EH (cell line): ENCODE measurements at places on chromosomes 4 and X.

GRCh38 chr4:7763106-7763505 lies 176.6 kb downstream of the AFAP1 start:
- DNase-seq: no peak

- peak; percentile 3 for DNase-seq
These were observed 1883.4 kb downstream of the STIM2 start for GRCh38 chr4:28744066-28744465.

- DNase-seq: no peak
These were observed 233.6 kb upstream of the WDFY3 start for GRCh38 chr4:85200106-85200505.

- no peak for DNase-seq
These were observed 190.9 kb upstream of the BANK1 start for GRCh38 chr4:101599620-101600019.

- DNase-seq: no peak
These were observed 3.4 kb upstream of the INTU start for GRCh38 chr4:127629371-127629770.

GRCh38 chr4:86243750-86244149 lies 116.1 kb downstream of the MAPK10 start:
- DNase-seq: no peak

GRCh38 chr4:185865901-185866328 lies 53.9 kb upstream of the SORBS2 start:
- DNase-seq: peak; percentile 73

DNA sequence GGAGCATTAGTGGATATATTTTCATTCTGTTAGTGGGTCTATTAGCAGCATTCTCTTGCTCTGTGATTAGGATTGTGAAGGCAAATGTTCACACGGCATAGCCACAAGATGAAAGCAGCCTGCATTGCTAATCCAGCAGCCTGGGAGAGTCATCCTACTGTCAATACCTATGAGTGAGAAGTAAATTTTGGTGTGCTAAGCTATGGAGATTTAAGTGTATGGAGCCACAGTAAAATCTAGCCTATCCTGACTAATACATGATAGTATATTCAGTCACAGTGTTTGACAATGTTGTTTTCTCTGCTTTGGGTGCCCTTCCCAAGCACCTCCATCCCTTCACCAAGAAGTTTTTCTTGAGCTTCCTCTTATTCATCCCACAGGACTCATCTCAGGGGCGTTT lies 47.2 kb upstream of the TMPRSS11F start:
- DNase-seq: no peak

DNA sequence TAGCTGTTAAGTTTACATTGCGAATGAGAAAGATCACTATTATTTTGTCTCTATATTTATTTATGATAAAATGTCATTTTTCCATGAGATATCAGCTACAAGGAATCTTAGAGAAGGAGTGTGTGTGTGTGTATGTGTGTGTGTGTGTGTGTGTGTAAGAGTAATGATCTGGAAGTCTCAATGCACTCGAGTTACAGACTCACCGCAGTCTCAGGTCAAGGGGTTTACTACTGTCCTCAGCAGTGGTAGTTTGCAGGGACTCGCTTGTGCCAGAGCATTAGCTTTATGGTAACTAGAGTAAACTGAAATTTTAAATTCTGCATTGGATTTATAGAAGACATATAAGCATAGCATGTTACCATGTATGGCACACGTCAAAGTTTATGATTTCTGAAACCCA lies 30.8 kb downstream of the LRP2BP start:
- DNase-seq: no peak

- peak; percentile 79 for DNase-seq
These were observed 20.9 kb upstream of the RAB40A start for GRCh38 chrX:103540145-103540544.

GRCh38 chrX:97849951-97850350 lies 966.2 kb downstream of the RPA4 start:
- no peak for DNase-seq

DNA sequence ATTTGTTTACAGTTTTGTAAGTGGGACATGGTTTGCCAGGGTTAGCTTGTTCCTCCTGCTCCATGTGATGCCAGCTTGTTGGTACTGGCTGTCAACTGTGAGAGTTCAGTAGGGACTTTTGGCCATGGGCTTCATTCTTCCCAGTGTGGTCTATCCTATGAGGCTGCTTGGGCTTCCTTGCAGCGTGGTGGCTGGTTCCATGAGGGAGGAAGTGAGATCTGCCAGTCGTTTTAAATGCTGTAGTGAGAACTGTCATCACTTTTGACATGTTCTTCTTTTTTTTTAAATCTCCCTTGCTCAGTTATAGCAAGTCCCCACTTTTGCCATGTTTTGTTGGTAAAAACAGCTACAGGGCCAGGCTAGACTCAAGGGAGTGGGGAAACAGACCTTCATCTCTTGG lies 15.9 kb downstream of the NSD2 start:
- DNase-seq: no peak

- DNase-seq: no peak
These were observed 25.1 kb upstream of the PRDM8 start for GRCh38 chr4:80172203-80172602.

GRCh38 chr4:88012647-88013046 lies 5.2 kb downstream of the PKD2 start:
- DNase-seq: no peak

GRCh38 chrX:74160358-74160757 lies 143.6 kb upstream of the ZCCHC13 start:
- DNase-seq: no peak

GRCh38 chrX:92270936-92271855 lies 492.0 kb downstream of the PCDH11X start:
- DNase-seq: no peak

DNA sequence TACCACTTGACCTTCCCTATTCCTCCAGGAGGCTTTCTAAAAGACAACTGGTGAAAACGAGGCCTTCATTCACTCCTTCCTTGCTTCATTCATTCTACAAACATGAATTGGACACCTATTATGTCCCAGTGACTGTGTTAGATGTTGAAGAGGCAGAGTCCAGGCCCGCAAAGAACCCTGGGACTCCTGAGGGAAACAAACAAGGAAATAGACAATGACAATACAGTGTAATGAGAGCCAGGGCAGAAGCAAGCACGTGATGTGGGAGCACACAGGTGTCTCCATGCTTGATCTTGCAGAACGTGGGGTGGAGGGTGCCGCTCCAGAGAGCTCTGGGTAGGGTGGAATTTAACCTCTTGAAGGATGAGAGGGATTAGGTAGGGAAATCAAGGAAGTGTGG lies 137.6 kb upstream of the KLF3 start:
- no peak for DNase-seq

DNA sequence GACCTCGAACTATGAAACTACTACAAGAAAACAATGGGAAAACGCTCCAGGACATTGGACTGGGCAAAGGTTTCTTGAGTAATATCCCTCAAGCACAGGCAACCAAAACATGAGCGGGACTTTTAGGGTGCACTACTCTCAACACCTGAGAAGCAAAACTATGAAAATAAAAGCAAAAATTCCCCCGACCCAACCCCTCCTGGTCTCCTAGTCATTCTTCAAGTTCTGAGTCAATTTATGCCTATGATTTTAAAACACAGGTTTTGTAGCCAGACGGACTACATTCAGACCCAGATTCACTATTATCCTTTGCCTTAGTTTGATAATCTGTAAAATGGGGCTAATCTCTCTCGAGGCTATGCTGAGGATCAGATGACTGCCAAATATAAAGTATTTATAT lies 97.0 kb downstream of the SOWAHB start:
- no peak for DNase-seq

GRCh38 chr4:47531954-47532321 lies 46.9 kb downstream of the ATP10D start:
- DNase-seq: no peak

- DNase-seq: no peak
These were observed 104.6 kb upstream of the BMPR1B start for GRCh38 chr4:94653095-94653649.

DNA sequence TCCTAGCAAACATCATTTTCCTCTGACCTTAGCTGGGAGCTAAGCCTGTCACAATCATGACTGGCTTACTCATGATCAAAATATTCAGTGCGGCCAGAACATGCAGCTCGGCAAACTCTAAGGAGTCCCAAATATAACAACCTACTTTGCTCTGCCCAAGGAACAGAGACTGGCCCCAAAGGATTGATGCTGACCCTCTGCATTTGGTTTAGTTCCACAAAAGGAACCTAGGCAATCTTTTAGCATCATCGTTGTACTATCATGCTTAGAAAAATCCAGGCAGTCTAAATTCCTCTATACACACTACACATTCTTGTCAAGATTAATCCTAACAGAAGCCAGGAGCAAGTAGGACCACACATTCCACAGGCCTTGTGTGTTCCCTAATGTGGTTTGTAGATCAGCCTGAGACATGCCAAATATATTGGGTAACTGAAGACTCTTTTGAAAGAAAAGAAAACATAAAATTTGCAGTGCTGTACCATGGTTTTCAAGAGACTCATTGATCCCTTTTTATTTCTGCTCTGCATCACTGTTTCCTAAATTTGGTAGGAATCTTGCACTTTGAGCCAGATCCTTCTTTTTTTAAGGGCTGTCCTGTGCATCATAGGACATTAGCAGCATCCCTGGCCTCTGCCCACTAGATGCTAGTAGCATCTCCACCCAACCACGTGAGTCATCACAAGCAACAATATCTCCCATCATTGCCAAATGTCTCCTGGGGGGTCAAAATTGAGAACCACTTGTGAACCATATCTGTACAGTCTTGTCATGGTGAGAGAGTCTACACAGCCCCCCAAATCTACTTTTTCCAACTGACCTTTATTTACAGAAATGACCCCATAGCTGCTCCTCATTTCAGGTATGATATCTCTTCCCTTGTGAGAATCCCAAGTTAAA lies 17.6 kb upstream of the CC2D2A start:
- peak; percentile 96 for DNase-seq

GRCh38 chrX:31658360-31658759 lies 586.5 kb upstream of the FTHL17 start:
- peak; percentile 48 for DNase-seq

GRCh38 chrX:43526878-43527277 lies 129.2 kb upstream of the MAOA start:
- DNase-seq: no peak

DNA sequence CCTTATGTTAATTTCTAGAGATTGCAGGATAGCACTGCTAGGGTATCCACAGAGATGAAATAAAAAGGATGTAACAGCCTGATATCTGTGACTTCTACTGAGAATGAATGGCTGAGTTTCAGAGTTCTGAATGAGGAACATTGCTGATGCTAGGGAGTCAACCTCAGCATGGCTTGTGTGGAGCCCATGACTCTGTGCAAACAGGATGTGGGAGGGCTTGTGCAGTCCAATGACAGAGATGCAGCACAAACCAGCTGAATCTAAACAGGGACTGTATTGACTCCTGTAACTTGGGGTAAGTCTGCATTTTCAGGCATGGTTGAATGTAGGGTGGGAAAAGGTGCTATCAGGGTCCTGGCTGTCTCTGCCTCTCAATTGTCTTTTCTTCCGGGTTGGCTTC lies 5.3 kb upstream of the RASL11B start:
- no peak for DNase-seq

DNA sequence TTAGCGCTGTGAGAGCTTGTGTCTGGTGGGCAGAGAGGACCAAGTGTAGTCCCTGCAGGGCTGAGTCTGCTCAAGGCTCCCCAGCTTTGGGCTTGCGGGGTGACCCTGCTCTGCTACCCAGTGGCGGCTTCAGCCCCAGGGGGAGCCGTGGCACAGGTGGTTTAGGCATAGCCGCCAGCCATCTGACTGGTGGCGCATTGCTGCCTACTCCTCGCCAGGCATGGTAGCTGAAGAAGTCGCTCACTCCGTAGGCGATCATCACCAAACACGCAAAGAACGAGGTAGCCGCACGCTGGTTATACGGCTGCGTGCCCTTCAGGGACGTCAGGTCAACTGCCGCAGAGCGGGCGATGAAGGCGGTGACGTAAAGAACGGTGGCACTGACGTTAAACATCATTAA lies 180.7 kb upstream of the DIPK2B start:
- no peak for DNase-seq

GRCh38 chrX:71556036-71556435 lies 22.2 kb upstream of the GCNA start:
- DNase-seq: no peak

DNA sequence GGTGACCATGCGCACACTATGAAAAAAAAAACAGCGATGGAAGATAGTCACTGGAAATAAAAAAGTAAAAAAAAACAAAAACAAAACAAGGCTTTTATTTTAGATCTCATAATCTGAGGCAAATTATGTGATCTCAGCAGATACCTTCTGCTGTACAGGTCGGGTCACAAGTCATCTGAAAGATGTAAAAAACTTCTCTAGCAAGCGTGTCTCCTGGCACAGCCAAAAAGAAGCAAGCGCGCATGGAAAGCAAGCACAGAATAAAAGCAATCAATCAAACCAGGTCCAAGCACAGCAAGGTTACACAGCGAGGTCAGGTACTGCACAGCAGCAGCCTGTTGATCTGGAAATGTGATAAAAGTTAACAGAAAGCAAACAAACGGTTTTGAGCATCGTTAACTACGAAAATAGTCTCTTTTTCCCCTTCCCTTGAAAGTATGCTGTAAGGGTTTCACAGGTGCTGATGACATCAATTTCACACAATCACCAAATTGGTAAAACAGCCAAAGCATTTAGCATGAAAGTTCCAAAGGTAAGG lies 79.3 kb upstream of the MTNR1A start:
- no peak for DNase-seq
